ENCODE measurements at places on chromosomes 12 and 14.
A peak's percentile ranks its signal among the peaks of the same experiment; 100 is the strongest.

- no peak for DNase-seq
Observed at GRCh38 chr12:93572712-93573551, 457 bp downstream of the SOCS2 start.

DNA sequence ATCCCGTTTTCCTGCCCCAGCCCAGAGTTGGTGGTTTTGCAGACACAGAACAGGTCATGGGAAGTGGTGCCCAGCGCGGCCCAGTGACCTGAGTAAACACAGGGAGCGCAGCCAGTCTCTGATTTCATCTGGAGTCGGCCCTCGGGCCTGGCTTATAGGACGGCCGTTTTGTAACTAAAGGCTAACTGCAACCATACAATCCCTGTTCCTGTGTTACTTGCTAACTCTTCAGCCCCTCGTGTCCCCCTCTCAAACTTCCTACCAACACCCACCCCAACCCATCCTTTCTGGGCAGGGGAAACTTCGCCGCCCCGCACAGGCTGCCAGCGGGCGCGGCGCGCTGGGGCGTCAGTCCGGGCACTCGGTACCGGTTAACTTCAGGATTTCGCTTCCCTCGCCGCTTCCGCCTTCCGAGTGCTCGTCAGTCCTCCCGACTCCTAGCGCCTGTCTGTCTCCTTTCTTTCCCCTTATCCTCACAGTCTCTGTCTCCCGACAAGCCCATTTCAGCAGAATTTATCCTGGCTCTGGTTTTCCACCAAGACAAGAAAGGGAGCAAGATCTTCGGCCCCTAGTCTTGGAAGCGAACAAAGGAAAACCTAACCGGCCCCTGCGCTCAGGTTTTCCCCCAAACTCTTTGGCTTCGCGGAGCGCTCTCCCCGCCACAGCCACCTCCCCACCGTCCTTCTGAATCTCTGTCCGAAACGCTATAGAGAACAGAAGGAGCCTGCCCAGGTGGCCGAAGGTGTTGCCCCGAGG lies 2.0 kb downstream of the SIX1 start:
- DNase-seq: no peak

- no peak for DNase-seq
Observed at GRCh38 chr12:41589878-41590277, 401.8 kb downstream of the PDZRN4 start.

DNA sequence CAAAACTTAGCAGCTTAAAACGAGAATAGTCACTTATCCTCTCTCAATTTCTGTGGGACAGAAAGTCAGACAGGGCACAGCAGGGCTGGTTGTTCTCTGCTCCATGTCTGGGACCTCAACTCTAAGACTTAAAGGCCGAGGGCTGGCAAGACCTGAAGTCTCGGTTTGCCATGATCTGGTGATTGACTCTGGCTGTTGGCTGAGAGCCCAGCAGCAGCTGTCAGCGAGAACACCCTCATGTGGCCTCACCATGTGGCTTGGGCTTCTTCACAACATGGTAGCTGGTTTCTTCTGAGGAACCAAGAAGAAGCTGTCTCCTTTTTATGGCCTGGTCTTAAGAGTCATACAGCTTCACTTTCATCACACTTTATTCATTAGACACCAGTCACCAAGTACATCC lies 1.7 kb upstream of the VASH1 start:
- DNase-seq: no peak

- DNase-seq: no peak
Observed at GRCh38 chr14:100644784-100645183, 57.6 kb upstream of the BEGAIN start.

DNA sequence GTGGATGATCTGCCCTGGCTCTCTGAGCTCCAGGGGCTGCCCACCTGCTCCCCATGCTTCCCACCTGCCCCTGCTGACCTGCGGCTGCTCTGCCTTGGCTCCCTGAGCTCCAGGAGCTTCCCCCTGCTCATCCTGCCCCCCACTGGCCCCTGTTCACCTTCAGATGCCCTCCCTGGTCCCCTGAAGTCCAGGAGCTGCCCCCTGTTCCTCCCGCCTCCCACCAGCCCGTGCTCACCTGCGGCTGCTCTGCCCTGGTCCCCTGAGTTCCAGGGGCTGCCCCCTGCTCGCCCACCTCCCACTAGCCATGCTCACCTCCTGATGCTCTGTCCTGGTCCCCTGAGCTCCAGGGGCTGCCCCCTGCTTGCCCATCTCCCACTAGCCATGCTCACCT lies 219.7 kb downstream of the TMEM121 start:
- no peak for DNase-seq

- DNase-seq: no peak
Observed at GRCh38 chr14:72420749-72421474, 473.0 kb downstream of the DPF3 start.

GRCh38 chr14:31788340-31788739 lies 227.1 kb downstream of the NUBPL start:
- DNase-seq: no peak

- no peak for DNase-seq
Observed at GRCh38 chr12:77999074-77999715, 168.5 kb downstream of the NAV3 start.

DNA sequence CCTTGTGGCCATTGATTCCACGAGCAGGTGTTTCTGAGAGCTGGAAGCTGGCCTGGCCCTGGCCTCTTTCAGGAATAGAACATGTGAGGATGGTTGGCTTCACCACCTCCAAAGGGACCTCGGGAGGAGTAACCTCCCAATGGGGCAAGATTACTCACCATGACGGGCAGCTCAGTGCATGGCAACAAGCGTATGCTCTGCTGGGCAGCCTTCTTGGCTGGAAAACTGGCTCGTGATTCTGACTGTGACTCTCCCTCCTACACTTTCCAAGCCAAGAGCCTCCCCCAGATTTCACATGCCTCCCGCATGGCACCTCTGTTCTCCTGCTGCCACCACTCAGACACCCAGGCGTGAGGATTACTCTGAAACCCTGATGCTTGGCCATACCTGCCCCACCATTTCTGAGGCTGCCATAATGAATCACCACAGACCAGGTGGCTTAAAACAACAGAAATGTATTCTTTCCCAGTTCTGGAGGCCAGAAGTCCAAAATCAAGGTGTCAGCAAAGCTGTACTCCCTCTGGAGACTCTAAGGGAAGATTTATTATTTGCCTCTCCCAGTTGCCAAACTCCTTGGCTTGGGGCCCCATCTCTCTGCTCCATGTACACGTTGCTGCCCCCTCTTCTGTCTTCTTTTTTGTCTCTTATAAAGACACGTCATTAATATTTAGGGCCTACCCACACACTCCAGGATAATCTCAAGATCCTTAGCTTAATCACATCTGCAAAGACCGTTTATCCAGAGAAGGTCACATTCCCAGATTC lies 215.9 kb downstream of the CHST11 start:
- DNase-seq: no peak

DNA sequence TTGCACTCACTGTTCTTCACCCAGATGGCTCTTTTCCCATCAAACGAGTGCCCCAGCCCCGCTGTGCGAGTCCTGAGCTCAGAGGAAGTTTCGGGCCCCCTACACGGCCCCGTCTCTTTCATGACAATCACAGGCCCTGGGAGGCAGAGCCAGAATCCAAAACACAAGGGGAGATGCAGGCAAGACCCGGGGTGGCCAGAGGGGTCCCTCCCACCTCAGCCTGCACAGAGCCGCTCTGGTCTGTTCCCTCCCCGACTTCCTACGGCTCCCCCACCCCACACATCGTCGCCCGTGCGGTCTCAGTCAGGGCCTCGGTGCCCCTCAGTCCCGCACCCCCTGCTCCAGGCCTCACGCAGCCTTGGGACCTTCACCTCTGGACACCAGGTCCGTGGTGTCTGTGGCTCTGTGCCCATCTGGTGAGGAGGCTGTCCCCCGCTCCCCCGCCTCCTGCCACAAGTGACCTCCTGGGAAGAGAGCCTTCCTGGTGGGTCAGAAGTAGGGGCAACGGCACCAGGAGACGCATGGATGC lies 8.9 kb downstream of the GPR132 start:
- no peak for DNase-seq

- DNase-seq: no peak
Observed at GRCh38 chr12:95458761-95459160, 15.2 kb upstream of the METAP2 start.

DNA sequence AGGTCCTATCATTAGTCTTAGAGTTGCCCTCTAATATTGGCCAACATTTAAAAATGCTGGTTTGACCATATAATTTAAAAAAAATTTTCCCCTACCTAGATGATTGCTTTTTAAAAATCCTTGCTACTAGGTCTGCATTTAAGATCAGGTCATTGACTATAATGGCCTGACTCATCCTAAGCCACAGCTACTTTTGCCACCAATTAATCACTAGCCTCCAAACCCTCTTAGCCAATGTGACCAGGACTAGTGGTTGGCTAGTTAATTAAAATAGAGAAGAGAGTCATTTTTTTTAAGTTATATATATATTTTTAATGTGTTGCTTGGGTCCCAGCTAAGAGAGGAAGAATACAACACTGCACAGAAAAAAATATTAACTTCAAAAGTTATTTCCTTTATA lies 57.5 kb downstream of the SOS2 start:
- no peak for DNase-seq

GRCh38 chr14:100645196-100645981 lies 58.2 kb upstream of the BEGAIN start:
- DNase-seq: peak; percentile 49

- no peak for DNase-seq
Observed at GRCh38 chr14:53032838-53033390, 82.1 kb upstream of the FERMT2 start.

- no peak for DNase-seq
Observed at GRCh38 chr14:57549016-57549564, 55.4 kb upstream of the CCDC198 start.

DNA sequence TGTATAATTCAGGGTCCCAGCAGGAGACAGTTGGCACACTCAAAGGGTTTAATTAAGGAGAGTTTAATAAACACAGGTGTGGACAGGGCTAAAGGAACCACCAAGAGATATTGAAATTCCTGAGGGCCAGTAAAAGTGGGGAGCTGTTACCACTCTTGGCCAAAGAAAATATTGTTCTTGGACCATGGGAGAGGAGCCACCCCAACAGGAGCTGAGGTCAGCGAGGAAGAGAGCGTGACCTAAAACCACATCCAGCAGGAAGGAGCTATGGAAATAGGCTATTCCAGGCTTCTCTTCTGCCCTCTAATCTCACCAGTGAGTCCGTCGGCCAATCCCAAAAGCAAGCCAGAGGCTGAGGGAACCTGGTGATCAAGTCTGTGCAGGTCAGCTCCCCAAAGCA lies 390.8 kb downstream of the MED13L start:
- DNase-seq: no peak

GRCh38 chr12:69404851-69405565 lies 45.5 kb downstream of the YEATS4 start:
- DNase-seq: no peak

DNA sequence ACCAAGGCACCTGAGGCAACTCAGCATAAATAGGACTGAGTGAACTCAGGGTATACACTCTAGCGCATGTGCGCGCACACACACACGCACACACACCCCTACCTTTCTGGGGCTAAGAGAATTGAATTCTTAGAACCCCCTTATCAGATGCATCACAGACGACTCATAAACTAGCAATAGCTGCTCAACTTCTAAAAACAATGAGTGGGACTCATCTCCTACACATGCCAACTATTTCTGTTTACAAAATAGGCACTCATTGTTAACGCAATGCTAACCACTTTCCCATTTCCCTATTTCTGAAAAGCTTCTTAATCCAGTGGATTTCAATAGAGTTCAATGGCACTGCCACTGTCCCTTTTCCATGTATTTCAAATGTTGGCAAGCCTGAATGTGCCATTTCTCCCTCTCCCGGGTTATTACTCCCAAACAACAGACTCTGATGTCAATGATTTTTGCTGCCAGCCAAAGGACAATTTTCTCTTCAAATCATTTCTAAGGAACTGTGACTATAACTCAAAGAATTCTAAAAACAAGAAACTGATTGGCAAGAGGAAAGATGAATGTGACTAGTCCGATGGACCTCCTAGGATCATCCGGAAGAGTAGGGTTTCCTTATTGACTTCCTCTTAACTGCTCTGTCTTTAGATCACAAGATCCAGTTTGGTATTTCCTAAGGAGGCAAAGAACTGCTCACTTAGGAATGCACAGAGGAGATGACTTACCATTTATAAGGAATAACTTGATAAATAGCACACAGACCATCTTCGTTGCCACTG lies 48.8 kb downstream of the SLC38A1 start:
- DNase-seq: peak; percentile 64

GRCh38 chr12:107288414-107289127 lies 195.2 kb upstream of the CRY1 start:
- no peak for DNase-seq

- no peak for DNase-seq
Observed at GRCh38 chr12:68924546-68924945, 8.4 kb downstream of the CPM start.

DNA sequence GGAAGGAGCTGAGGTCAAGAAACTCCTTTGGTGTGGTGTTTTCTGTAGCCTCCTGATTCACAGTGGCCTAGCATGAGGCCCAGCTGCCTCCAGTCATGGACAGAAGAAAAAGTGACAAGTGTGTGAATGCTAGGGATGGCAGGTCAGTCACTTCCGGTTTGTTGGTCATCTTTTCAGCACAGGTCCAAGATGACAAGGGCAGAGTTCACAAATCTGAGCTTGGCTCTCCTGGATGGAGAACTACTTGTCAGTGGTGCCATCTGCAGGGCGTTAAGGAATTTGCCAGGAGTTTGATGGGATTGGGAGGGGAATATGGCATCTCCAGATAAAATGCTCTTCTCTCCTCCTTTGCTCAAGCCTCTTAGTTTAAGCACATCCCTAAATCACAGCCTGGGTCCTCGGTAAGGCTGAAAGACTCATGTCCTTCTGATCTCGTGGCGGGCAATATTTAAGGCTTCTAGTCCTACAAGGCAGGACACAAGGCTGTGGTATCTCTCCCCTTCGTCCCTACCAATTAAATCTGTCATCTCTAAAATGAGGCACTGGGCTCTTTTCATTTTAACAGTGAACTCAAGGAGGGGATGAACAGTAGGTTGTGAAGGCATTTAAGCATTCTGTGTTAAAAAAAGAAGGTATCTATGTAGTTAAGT lies 10.0 kb downstream of the TUBA1B start:
- peak; percentile 18 for DNase-seq

- no peak for DNase-seq
Observed at GRCh38 chr12:1501695-1502378, 92.5 kb downstream of the FBXL14 start.

GRCh38 chr12:98002887-98003493 lies 512.4 kb upstream of the TMPO start:
- DNase-seq: no peak

DNA sequence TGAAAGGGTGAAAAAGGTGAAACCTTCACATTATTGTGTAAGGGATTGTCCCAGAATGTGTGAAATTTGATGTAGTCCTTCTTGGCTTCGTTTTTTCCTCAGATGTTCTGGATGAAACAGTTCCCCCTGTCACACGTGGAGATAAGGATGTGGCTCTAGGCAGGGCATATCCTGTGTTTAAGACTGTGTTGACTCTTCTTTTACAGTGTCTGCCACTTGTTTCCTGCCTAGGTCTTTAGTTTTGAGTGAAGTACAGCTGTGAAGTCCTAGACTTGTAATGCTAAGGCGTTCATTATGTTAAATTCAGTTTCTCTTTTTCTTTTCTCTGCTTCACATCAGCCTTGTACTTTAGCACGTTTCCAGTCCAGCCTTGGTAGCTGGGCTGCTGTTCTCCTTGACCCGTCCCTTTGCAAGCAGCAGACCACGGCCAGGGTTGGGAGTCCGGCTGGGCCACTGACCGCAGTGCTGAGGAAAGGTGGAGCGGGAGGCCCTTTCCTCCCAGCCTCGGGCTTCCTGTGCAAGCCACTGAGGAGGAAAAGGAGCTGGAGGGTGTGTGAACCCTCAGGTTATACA lies 59.1 kb downstream of the RASSF3 start:
- DNase-seq: no peak

Data from skeletal muscle cell (primary cell).